ENCODE measurements at places on chromosomes 13 and 19.

- no peak for DNase-seq
Measured at GRCh38 chr19:33953592-33953991, 156.9 kb downstream of the KCTD15 start.

GRCh38 chr13:98751861-98752466 lies 508 bp downstream of the SLC15A1 start:
- DNase-seq = no peak

DNA sequence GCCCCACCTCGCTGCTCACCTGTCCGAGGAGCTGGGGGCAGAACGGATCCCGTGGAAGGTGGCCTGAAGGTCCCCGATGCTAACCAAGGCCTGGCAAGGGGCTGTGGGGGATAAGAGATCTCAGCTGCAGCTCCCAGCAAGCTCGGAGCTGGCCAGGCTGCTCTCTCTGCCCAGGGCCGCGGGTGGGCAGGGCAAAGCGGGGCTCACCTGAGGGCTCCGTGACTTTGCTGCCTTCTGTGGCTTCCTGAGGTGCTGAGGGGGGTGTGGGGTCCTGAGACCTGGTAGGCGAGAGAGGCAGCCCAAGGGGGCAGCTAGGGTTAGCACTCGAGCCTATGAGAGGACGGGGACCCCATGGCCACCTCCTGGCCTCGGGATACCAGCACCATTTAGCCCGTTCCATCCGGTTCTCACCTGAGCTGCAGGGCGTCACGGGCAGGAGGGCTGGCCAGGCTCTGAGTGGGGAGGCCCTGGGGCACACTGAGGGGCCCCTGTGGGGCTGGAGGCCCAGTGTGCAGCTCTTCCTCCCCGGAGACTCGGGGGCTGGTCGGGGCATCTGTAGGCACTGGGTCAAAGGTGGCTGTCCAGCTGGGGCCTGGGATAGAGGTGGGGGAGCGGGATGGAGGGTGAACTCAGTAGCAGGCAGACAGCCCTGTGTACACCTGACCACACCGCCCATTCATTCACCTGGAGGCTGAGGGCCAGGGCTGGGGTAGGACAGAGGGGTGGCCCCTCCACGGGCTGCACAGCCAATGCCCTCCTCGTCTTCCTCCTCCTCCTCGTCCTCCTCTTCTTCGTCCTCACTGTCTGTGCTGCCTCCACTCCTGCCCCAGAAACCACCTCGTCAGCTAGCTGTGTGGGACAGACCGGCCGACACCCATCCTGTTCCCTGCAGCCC lies 3.1 kb upstream of the TMEM86B start:
- DNase-seq = no peak

GRCh38 chr13:49140910-49141611 lies 79.1 kb upstream of the MLNR start:
- no peak for DNase-seq

GRCh38 chr13:71306821-71307220 lies 560.2 kb downstream of the DACH1 start:
- no peak for DNase-seq

DNA sequence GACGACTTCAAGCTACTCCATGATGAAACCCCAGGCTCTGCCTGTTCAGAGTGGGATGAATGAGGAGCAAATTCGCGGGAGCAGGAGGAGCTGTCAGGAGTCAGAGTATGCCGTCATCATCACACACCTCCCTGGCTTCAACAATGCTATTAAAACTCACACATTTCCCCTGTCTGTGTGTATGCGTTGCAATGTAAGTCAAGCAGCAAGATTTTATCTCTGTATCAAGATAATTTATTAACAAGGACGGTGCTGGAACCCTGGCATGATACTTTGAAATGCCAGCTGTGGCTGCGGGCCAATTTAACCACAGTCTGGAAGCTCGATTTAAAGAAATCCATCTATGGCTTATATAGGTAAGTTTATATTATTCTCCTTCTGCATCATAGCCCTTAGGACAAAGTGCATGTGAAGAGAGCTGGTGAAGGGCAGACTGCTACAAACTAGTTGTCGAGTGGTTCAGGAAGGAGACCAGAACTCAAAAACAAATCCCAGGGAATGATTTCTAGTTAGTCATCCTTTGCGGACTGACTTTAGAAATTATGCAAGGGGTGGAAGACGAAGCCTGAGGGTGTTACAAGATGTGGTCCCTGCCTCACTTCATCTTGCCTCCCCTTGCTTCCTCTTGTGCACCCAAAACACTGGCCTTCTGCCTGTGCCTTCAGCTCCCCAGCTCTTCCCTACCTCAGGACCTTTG lies 486.5 kb downstream of the COG6 start:
- no peak for DNase-seq

DNA sequence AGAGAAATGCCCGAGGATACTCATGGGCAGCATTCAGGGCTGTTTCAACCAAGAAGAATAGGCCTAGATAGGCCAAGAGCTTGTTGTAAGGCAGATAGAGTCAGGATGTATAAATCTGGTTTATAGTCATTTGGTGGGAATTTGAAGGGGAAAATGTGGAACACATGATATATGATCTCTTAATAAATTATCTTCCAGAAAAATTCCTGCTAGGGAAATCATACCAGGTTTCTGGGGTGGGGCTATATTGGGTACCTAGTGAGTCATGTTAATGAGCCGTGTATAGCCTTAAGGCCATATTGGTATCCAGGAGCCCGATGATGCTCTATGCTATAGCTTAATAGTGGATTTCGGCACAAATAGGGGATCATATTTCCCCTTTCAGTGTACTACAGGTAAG lies 51.5 kb upstream of the HTR2A start:
- no peak for DNase-seq

- no peak for DNase-seq
Measured at GRCh38 chr19:20471431-20471830, 94.2 kb downstream of the ZNF737 start.

DNA sequence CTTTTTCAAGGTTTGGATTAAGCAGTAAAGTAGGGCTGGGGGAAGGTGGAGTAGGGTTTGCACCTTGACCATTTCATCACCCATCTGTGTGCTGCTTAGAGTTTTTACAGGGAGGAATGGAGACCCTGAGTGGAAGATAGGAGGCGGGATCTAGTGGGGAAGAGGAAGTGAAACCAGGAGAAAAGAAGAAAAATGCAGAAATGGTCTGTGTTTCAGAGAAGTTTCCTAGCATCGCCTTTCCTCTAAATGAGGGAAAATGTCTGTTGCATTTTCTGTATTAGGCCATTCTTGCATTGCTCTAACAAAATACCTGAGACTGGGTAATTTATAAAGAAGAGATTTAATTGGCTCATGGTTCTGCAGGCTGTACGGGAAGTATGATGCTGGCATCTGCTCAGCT lies 64.1 kb downstream of the TPT1 start:
- no peak for DNase-seq

DNA sequence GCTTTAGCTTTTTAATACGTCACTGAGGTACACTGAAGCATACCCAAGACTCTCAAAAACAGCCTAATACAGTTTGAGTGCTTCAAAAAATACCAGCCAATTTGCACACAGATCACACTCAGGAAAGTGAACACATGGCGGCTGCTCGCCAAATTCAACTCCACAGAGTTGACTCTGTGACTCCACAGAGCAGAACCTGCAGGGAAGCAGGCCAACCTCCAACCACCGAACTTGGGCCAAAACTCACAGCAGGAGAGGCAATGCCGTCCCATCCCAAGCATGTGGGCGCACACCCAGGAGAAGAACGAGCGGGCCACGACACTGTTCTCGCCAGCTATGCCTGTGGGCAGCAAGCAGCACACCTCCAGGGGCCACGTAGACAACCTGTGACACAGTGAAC lies 21.1 kb downstream of the ELL start:
- no peak for DNase-seq

- DNase-seq = no peak
Measured at GRCh38 chr13:39941911-39942551, 286.6 kb downstream of the COG6 start.

DNA sequence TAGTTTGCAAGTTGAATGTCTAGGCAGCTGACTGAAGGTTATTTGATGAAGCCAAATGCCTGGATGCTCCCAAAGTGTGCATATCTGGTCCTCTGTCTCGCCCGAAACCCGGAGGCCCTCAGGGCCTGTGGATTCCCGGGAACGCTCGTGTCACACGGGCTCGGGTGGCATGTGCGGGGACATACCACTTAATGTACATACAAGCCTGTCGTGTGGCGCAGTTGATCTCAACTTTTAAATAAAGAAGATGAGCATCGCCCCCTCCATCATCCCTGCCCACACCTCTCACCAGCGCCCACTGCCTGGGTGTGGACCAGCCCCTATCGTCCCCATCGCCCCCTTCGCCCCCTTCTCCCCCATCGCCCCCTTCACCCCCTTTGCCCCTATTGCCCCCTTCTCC lies 33.9 kb downstream of the ATP11A start:
- no peak for DNase-seq

- DNase-seq = no peak
Measured at GRCh38 chr13:29937841-29938240, 87.4 kb upstream of the UBL3 start.

- DNase-seq = no peak
Measured at GRCh38 chr19:45999653-46000121, 4.4 kb downstream of the CCDC61 start.

GRCh38 chr19:13689085-13689484 lies 75.2 kb upstream of the MRI1 start:
- no peak for DNase-seq

GRCh38 chr19:57438925-57439324 lies 3.8 kb downstream of the ZNF749 start:
- DNase-seq = no peak

DNA sequence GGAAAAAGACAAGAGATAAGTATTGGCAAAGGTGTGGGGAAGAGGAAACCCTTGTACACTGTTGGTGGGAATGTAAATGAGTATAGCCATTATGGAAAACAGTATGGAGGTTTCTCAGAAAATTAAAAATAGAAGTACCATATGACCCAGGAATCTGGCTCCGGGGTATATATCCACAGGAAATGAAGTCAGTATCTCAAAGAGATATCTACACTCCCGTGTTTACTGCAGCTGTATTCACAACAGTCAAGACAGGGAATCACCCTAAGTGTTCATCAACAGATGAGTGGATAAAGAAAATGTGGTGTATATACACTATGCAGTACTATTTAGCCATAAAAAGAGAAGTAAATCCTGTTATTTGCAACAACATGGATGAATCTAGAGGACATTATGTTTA lies 13.5 kb downstream of the KCTD12 start:
- no peak for DNase-seq

DNA sequence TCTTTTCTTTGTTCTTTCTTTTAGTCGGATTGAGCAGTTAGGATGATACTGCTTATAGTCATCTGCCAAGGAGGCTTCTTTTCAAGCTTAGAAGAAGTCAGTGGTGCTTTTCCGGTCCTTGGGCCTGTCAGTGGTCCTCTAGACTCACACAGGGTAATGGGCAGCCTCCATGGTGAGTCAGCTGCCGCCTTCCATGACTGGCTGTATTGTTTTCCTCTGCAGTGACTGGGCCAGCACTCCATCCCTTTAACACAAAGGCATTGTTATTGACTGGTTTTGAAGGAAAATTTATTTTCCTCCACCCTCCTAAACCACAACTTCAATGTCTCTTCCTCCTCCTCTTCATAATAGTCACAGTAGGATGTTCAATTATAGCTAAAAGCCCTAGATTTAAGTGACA lies 47.1 kb upstream of the CNMD start:
- DNase-seq = no peak

DNA sequence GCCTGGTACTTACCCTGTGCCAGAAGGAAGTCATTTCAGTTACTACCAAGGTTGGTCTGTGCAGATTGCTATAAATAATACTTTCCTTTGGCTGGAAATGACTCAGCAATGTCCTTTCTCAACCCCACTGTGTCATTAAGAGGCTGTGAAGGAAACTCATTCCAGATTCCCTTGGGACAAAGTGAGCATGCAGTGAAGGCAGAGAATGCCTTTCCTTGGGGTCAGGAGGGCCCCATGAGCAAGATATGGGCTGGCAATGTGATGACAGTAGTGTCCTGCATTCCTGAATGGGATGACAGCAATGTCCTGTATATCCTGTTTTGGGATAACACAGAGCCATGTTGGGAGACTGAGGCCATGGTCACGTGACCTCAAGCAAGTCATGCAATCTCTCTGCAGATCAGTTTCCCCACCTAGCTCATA lies 213.1 kb upstream of the TMTC4 start:
- DNase-seq = no peak

GRCh38 chr13:100497389-100497788 lies 91.2 kb downstream of the GGACT start:
- DNase-seq = no peak

DNA sequence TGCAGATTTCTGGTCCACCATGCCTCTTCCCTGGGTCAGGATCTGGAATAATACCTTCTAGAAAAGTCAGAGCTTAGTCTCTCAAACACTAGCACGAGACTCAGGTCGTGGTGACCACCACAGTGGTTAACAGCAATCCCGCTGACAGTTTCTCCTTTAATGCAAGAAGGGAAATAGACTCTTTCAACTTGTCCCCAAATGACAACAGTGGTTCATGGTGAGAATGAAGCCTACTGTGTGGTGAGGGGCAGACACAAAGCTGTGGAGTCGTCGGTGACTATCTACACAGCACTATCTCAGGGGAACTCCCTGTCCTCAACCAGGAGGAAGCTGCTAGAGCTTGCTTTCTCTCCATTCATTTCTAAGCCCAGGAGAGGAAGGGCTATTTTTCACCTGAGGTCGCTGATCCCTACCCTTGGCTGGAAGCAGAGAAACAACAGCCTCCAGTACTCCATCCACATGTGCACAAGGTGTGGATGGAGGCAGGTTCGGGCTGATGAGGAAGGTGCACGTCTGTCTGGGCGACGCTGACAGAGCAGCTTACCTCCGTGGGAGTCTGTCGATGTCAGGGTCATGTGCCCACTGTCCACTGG lies 72.4 kb downstream of the STK24 start:
- DNase-seq = no peak

DNA sequence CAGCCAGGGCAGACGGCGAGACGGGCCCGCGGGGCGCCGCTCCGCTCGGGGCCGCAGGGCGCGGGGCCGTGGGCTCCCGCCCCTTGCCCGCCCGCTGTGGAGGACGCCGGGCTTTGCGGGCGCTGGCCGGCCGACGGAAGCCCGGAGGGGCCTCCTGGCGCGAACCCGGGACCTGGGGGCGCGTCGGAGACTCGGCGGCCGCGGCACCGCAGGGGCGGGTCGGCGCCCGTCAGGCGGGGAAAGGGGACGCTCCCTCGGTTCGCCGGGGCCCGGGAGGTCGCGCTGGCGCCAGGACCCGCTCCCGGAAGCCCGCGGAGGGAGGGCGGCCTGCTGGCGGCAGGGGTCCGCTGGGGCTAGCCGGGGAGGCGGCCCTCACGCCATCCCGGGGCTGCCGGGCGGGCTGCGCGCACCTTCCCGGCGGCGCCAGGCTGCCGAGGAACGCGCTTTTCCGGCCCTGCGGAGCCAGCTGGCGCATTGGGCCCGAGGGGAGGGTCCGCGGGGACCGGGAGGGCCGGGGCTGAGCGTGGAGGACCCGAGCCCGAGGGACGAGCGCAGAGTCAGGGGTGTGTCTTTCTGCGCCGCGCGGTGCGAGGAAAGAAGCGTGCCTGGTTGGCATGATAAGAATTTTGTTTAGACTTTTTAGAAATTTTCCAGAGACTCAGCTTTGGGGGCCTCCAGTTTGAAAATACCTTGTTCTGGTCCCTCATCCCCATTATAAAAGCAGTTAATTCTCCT lies 511 bp downstream of the GARRE1 start:
- peak; percentile 6 for DNase-seq

Measured in stimulated activated CD8-positive, alpha-beta memory T cell treated with anti-CD3 and anti-CD28 coated beads, Interleukin-4, amount 100 ng/mL, for 24 hours (primary cell).